ENCODE measurements at places on chromosomes 2 and 18.

DNA sequence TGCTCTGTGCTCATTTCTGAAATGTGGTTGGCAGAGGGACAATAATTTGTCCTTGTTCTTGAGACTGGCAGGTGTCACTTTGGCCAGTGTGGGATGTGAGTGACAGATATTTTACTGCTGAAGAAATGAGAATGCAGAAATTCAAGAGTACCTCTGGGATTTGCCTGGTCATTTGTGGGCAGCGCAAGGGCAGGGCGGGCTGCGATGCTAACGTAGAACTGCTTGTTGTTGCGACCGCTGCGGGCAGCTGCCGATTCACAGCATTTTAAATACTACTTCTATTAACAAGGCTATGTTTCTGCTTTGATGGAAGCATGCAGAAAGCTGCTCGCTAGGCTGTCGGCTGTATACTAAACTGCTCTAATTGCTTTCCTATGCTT lies 268.6 kb downstream of the FIGN start:
- no peak for DNase-seq

DNA sequence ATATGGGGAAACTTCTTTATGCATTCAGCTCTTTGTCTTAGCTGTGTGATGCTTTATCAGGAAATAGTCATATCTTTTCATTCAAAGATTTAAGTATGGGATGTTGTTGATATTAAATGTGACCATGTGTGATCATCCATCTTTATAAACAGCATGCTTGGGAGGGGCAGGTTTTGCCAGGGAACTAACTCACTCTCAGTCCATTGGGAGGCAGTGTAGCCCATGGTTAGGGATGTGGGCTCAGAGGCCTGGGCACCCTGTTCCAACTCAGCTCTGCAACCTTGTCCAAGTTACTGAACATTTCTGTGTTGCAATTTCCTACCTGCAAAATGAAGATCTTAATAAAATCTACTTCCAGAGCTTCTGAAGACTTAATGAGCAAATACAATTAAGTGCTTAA lies 92.0 kb upstream of the BCL2L11 start:
- DNase-seq: no peak

- no peak for DNase-seq
Observed at GRCh38 chr2:60830991-60831390, 50.4 kb upstream of the REL start.

DNA sequence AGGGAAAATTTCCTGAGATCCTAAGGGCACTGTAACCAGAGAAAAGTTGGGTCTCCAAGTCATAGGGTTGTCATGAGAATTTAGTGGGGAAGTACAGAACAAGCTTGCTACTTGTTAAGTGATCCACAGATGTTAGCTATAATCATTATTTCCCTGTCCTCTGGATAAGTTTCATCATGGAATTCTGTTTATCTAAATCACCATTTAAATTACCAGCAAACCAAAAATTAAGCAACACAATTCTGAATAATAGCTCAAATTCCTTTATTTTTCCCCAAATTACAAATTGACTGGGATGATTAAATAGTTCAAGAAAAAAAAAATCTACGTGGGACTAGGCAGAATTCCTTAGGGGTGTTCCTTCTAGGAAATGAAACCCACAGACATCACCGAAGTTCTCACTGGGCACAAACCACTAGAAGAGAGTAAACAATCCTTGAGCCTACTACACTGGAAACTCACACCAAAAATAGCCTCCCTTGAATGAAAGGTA lies 159.5 kb downstream of the COL6A3 start:
- DNase-seq: no peak

- no peak for DNase-seq
Observed at GRCh38 chr2:172877826-172878225, 142.2 kb downstream of the RAPGEF4 start.

DNA sequence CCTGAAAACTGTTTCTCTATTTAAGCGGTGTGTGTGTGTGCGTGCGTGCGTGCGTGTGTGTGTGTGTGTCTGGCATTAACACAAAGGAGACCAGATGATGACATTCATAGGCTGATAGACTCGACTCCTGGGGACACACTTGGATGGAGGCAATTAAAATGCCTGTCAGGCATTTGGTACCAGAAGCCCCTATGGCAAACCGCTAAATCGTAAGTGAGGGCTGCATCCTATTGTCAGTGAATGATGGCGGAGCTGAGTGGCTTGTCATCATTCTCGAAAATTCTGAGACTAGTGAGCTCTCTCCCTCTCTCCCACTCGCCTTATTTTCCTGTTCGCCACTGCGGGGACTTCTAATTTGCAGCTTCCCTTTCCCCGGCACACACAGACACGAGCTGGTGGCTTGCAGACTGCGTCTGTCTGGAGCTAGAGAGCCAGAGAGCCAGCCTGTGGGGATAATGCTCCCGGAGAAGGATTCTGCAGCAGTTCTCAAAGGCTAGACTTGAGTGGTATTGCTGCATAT lies 155.4 kb downstream of the MAP2 start:
- no peak for DNase-seq

DNA sequence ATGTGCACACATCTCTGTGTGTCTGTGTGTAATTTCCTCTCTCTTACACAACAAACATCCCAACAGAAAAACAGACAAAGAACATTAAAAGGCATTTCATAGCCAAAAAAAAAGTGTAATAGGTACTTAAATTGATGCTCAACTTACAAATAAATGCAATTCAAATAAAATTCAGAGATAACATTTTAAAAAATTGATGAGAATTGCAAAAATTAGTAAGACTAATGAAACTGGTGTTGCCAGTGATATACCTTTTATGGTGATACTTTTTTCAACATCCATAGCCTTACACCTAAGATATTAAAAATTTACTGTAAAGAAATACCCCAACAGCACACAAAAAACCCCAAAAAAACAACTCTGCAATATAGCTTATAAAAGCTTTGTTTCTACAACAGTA lies 76.0 kb downstream of the SS18 start:
- no peak for DNase-seq

GRCh38 chr2:80326214-80326613 lies 21.7 kb upstream of the LRRTM1 start:
- no peak for DNase-seq

- DNase-seq: no peak
Observed at GRCh38 chr18:80132180-80132812, 23.2 kb downstream of the ADNP2 start.

DNA sequence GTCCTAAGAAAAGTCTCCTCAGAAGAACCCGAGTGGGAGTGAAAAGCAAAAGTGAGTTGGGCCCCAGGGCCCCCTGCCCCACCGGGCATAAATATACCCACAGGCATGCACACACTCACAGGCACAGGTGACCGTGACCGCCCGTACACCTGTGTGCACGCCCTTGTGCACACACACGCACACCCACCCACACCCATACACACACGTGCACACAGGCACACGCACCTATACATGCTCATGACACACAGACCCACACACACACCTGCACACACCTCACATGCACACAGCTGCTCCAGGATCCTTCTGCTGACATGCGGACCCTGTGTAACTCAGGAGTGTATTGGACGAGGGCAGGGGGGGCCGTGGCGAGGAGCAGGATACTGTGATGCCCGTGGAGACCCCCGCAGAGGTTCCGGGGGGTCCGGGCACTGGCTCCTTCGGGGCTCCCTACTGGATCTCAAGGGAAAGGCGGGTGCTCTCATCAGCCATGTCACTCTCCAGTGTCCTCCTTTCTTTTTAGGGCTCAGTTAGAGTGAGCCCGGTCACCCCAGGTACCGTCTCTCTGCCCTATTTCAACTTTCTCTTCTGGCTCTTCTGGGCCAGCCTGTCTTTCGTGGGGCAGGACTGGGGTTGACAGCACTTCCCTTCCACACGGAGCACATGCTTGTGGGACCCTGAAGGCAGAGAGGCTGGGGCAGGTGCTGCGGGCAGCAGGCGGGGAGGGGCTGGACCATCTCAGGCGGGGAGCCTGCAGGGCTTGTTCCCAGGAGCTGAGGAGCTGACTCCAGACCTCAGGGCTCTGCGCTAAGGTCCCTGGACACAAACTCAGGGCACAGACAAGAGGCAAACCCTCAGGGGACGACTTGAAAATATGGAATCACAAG lies 48.5 kb downstream of the TPO start:
- DNase-seq: no peak

DNA sequence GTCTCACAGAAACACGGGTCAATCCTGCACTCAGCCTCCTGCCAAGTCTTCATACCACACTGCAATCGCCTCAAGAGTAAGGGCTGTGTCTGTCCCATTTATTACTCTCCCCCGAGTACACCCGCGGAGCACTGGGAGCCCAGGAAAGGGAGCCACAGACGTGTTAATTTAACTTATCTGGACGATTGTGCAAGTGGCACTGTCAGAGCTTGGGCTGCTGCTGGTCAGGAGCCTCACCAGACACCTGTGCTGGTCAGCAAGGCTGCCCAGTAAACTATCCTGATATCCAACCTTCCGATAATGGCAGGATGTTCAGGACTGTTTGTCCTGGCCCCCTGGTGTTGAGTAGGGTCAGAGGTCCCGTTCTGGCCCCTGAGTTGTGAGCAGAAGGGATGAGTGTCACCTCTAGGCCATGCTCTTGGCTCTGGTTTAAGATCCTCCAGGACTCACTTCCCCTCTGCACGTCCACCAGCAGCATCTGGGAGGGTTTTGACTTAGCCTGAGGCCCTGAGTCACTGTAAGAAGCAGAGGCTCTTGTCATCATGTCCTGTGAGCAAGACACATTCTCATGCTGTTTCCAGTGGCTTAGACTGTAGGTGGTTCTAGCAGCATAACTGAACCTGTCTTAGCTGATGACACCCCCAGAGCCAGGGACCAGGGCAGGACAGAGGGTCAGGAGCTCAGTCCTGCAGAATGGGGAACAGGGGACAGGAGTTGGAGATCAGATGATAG lies 82.5 kb upstream of the ARL4C start:
- DNase-seq: no peak

GRCh38 chr18:11688972-11689668 lies at the start of gene GNAL:
Gene GNAL, plus strand, starts transcription at chr18:11689264. Its CDS starts 300 bp downstream, at chr18:11689564.
- peak; percentile 7 for DNase-seq

GRCh38 chr2:17538022-17538843 lies 2.3 kb upstream of the VSNL1 start:
- DNase-seq: no peak

DNA sequence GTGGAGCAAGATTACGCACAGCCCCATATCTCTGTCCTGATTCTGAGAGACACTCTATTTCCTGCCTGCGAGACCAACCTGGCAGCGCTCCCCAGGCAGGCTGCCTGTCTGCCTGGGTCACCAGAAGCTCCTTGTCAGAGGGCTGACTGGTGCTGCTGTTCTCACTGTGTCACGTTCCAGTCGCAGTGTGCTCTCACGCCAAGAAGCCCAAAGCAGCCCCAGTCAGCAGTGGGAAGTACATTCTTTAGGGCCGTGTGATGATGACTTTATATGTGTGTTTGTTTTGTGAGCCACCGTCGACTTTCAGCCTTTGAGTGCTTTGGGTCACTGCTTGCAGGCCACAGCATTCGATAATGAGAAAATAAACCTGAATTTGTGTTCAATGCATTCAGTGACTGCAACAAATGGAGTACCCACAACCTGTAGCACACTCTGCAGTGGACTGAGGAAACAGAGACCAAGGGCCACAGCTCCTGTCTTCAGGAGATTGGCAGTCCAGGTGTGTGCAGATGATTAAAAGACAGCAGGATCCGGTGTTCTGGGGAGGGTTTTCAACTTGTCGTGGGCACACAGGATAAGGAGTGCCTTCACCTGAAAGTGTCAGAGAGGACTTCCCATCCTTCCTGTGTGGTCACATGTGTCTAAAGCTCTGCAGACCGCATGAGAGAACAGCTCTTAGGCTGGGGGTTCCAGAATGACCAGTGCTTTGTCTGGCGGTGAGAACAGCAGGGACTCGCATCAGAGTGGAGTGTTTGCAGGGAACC lies 4.8 kb downstream of the TNFRSF11A start:
- DNase-seq: no peak

DNA sequence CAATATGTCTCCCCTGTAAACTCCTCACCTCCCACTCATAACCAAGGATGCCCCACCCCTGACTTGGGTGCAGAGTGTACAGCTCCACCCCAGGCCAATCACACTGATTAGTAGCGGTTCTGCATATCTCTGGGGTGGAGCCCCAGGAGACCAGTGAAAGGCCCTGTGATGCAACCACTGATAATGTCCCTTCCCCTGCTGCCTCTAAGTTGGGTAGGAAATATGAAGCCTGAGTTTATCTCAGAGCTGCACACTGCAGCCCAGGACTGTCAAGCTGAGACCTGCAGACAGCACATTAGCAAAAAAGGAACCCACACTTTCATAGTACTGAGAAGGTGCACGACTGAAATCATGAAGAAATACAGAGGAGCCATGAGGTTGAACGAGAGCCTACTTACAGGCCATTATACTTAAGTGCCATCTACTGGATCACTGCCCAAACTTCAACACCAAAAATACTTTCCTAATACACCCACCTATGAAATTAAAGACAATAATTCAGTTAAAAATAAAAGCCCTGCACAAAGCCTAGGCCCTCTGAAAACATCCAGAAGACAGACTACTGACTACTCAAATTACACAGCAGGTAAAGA lies 455.4 kb upstream of the LRRTM4 start:
- no peak for DNase-seq

- DNase-seq: peak; percentile 17
Observed at GRCh38 chr2:239322416-239323086, 78.3 kb downstream of the HDAC4 start.

DNA sequence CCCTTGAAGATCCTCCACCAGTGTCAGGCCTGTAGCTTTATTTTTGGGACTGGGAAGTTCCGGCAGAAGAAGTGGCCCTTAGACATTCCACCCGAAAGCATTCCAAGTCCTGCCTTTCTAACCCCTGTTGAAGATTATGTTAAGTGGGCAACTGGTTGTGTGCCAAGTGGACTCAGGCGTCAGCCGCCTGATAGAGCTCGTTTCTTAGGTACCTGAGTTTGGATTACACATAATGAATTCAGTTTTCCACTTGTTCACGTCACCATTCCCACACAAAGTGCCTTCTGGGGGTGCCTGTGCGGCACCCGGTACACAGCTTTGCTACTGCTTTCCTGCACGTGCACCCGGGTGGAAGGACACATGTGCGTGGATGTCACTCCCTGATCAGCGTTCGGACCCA lies 156.5 kb downstream of the PTGR3 start:
- no peak for DNase-seq

- DNase-seq: no peak
Observed at GRCh38 chr2:224286923-224287322, 115.0 kb downstream of the FAM124B start.

- no peak for DNase-seq
Observed at GRCh38 chr2:85682378-85682777, 11.8 kb upstream of the GNLY start.

GRCh38 chr2:236986524-236987330 lies 99.0 kb upstream of the COPS8 start:
- DNase-seq: no peak

DNA sequence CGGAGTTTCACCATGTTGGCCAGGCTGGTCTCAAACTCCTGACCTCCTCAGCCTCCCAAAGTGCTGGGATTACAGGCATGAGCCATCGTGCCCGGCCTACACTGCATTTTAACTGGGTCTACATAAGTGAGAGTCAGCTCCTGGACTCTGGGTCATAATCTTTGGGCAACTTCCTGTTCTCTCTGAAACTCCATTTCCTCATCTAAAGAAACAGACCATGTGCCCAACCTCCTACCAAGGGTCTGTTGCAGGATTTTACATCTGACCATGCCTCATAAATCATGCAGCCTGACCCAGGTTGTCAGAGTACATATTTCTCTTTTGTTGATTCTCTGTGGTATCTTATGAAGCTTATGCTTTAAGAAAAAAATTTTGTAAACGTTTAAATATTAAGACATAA lies 280.4 kb downstream of the ALPK2 start:
- DNase-seq: no peak

- no peak for DNase-seq
Observed at GRCh38 chr18:159037-159652, 788 bp downstream of the USP14 start.

Measured in activated CD8-positive, alpha-beta memory T cell treated with anti-CD3 and anti-CD28 coated beads for 1 hour (primary cell).